ENCODE measurements at places on chromosomes 4 and X.

DNA sequence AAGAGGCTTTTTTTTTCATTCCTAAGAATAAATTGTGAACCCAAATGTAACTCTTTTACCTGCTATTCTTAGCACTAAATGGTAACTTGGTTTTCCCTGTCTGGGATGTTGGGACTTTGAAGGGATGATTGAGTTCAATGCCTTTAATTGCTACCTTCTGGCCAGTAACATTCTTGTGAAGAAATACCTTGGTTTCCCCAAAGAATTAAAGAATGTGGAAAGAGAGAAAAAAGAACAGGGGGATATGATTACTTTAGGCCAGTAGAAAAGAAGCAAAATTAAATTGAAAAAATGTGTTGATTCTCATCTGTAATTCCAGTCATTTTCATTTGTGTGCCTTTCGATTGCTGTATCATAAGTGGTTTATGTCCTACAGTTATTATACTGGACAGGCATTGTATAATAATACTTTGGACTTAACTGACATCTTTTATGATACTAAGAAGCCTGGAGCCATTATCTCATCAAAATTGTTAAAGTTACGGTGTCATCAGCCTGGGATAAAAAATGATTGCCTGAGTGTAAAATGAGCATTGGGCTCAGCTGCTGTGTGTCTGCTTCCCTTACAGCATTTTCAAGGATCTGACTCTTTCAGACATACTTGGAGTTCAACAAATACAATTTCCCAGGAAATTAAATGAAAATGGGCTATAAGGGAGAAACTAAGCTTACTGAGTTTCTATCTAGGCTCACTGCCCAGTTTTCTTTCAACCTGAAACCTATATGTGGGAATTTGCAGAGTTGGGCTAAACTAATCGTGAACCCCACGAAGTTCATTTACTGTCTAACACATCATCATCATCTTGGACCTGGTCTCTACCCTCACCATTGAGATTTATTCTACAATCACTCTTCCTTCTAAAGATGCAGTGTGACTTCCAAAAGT is 146.3 kb downstream of the SHROOM3 start:
- no peak for DNase-seq

DNA sequence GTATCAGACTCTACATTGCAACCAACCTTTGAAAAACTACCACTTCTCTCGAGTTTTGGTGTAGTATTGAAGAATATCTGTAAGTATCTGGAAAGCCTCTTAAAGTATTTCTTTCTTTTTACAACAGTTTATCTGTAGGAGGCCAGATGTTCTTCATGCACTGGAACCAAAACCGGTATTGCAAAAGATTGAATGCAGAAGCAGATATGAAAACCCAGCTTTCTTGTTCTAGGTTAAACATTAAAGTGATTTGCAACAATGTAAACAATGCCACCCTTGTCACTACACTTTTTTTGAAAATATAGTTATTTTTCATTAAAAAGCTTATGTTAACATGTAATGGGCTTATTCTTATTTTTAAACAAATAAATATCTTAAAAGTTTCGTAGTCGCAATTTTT is 27.2 kb downstream of the PLS3 start:
- DNase-seq: no peak

DNA sequence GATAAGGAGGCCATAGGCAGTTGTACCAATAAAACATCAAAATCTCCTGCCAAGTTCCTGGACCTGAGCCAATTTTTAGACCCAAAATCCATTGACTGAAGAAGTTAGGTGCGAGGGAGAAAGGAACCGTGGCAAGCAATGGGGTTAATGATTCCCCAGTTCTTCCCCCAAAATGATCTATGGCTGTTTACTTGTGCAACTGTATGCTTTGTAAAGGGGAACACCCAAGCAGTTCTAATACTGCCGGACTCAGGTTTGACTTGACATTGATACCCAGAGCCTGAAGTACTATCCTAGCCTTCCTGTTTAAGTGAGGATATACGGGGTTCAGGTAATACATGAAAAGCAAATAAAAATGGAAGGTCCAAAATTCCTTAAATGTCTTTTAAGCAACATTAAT is 6.7 kb upstream of the EIF4E start:
- no peak for DNase-seq

- DNase-seq: no peak
Observed at GRCh38 chrX:66872771-66873170, 233.9 kb upstream of the EDA2R start.

DNA sequence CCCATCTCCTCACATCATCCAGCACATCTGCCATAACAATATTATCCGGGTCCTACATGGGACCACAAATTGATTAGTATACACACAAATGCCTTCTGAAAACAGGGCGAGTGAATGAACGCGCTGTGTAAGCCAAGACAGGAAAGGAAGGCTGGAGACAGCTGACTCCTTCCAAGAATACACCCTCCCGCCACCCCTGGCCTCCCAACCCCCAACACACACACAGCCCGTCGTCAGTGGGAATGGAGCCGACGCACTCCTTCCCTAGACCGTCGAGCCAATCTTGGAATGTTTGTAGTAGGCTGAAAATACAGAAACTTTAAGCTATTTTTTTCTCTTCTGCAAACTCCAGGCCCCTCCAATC is 319 bp upstream of the MAGEH1 start:
- no peak for DNase-seq

DNA sequence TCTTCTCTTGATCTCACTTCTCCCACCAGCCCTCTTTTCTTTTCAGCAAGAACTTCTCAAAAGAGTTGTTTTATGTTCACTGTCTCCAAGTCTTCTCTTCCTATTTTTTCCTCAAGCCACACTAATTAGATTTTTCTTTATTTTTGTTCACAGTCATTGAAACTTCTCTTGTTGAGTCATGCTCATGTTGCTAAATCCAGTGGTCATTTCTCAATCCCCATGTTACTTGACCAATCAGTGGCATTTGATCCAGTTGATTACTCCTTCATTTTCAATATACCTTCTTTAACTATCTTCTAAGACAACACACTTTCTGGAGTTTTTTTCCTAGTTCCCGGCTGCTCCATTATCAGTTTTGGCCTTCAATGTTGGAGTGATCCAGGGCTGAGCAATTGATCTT is 103.1 kb upstream of the LSM6 start:
- DNase-seq: no peak

GRCh38 chr4:1376841-1377605 is 29.2 kb downstream of the NKX1-1 start:
- DNase-seq: no peak

GRCh38 chr4:75895744-75896314 is 6.4 kb downstream of the PPEF2 start:
- peak; percentile 5 for DNase-seq

DNA sequence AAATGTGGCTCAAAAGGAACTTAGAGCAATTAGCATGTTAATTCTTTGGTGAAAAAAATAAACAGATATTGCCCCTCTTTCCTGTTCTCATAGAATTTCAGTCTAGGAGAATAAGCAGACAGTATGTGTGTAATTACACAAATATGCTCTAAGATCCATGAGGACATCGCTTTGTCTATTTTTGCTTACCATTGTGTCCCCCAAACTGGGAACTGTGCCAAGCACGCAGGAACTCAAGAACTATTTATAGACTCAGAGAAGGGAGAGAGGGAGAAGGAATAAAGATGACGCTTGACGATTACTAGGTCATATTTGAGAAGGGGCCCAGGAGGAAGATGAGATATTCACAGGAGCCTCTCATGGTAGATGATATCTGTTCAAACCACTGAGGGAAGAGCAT is 692.6 kb downstream of the RAB28 start:
- DNase-seq: no peak

- DNase-seq: no peak
Observed at GRCh38 chr4:93289831-93290230, 538.7 kb upstream of the ATOH1 start.

GRCh38 chr4:183402771-183403170 is 41.7 kb upstream of the CDKN2AIP start:
- DNase-seq: no peak

- DNase-seq: peak; percentile 56
Observed at GRCh38 chr4:185201977-185202962, 1.5 kb downstream of the CFAP97 start.

- no peak for DNase-seq
Observed at GRCh38 chr4:8334786-8335460, 65.4 kb downstream of the HTRA3 start.

- no peak for DNase-seq
Observed at GRCh38 chr4:72604324-72604723, 35.3 kb upstream of the ADAMTS3 start.

DNA sequence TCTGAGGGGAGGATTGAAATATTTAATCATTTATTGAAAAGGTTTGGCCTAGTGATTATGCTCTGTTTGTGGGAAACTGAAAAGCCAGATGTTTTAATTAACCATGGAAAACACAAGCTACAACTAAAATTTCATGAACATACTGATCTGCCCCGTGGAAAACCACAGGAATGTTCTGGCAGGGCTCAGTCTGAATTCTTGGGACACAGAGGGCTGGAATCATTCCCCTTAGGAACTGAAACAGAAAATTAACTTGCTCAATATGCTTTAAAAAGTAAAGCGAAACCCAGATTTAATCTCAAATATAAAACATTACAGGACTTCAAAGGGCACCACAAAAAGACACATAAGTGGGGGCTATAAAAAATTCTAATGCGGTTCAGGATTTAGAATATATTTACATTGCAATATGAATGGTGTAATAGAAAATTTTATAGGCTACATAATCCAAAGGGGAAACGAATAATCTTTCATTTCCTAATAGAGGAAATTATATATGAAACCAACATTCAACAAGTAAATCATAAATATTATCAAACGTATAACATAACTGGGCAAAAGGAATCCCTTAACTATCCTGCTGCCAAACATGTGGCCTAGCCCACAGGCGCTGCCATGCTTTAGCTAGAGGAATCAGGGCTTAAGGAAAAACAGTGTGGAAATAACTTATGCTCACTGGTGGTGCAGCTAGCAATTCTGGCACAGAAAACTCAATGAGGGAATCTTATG is 70.9 kb downstream of the APBB2 start:
- DNase-seq: no peak

- no peak for DNase-seq
Observed at GRCh38 chr4:44725166-44725565, 1.2 kb downstream of the GNPDA2 start.

DNA sequence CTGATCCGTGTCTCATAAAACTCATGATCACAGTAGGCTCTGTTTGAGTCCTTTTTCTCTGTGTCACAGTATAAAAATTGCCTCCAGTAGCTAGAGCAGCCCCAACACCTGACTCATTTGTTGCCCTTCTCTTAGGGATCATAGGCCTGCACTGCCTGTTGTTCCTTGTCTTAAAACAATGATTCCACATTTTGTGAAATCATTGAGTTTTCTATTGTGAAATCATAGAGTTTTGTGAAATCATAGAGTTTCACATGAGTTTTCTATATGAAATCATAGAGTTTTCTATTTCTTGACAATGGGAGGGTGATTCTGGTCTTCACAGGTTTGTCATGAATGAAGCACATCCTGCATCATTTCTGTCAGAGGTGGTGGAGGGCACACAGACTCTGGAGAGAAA is 239.9 kb downstream of the GASK1B start:
- no peak for DNase-seq

- DNase-seq: no peak
Observed at GRCh38 chr4:181792641-181793040, 450.6 kb upstream of the TENM3 start.

DNA sequence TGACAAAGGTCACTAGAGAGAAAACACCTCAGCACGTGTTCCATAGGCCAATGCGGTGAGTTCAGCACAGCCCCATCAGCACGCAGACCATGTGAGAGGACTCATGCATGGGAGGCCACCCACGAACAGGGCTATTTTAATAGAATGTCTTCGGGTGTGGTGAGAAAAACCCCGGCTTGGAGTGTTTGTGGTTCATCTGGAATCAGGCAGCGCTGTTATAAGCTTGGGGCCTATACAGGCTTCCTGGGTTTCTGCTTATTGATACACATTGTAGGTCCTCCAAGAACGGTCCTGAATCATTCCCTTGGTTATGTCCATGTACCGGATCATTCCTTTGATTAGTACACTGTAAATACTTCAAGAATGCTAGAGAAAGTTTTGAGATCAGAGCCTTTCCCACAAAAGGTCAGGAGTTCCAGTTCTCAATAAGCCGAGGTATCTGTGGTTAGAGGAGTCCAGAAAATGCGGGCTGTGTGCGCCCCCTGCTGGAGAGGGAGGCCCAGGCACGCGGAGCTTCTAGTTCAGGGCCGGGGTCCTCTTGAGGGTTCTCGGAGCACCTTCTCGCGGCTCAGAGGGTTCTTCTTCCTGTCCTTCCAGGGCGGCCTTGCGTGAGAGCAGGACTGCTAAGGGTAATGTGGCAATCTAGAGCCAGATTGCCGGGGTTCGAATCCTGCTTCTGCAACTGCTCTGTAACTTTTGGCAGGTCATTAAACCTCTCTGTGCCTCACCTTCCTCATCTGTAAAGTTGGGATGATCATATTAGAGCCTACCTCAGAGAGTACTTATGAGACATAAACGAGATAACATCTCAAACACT is 51.8 kb downstream of the TLR10 start:
- peak; percentile 79 for DNase-seq

DNA sequence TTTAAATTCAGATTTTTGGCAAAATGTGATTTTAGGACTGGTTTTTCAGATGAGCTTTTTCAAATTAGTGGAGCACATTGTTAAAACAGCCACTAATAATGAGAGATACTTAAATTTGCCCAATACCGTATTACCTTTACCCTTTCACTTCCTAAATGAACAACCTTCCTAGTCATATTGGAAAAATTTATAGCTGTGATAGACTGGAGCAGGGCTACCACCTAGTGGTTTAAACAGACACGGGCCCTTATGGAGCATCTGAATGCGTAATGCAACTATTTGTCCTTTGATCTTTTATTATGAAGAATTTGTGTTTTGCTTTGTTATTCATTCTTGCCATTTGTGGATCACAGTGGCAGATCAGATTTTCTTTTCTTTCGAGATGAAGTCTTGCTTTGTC is 72.7 kb downstream of the KDM6A start:
- no peak for DNase-seq

DNA sequence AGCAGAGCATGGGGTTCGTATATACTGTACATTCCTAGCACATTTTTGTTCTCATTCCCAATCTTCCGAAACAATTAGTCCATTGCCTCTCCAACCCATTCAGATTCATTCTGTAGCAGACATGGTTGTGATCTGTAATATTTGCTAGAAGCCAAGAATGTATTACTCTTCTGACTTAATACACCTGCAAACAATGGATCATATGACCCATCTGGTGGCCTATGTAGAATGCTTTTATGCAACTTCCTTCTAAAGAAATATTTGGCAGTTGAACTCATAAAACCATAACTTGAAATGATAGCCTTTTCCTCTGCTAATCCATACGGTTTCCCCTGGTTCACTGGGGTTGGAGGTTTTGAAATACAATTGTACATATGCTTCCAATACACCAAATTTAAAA is 32.8 kb upstream of the SGMS2 start:
- no peak for DNase-seq

DNA sequence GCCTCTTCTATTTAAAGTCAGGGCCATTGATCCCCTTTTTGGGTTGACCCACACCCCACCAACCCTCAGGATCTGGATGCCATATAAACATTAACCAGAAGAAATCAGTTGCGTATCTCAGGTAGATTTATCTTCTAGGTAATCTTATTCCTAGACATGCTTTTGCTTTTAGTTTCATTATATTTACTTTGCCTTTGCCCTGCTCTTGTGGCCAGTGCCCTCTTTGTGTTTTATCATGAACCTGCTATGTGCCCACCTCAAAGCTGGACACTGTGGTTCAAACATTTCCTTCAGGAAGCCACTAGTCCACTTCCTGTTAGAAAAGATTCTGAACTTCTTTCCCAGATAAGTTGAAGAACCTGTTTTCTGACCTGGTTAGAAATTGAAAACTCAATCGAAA is 117.4 kb upstream of the EDNRA start:
- no peak for DNase-seq

GRCh38 chrX:94645726-94646125 is 971.7 kb downstream of the FAM133A start:
- DNase-seq: no peak

- DNase-seq: no peak
Observed at GRCh38 chr4:6279582-6280289, 10.1 kb downstream of the WFS1 start.
